Putamen (tissue), 1 donor: ENCODE measurements at places on chromosomes 5 and 9.

- DNase-seq: no peak
Measured at GRCh38 chr5:25851301-25851700, 1187.1 kb downstream of the CDH9 start.

DNA sequence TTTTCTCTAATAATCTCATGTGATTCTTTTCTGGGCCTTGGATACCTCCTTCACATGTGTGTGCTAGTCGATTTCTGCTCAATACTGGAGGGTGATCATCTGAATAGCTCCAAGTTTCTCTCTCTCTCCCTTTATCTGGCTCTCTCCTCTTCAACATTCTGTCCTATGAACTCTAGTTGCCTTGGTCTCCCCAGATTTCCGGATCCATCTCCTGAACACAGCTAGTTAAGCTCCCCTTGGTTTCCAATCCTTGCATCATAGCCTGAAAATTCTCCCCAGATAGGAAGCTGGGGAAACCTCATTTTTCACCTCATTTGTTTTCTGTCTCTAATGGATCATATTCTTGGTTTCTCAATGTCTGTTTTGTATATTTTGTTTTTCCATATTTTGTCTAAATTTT lies 832.3 kb downstream of the MTRR start:
- no peak for DNase-seq

DNA sequence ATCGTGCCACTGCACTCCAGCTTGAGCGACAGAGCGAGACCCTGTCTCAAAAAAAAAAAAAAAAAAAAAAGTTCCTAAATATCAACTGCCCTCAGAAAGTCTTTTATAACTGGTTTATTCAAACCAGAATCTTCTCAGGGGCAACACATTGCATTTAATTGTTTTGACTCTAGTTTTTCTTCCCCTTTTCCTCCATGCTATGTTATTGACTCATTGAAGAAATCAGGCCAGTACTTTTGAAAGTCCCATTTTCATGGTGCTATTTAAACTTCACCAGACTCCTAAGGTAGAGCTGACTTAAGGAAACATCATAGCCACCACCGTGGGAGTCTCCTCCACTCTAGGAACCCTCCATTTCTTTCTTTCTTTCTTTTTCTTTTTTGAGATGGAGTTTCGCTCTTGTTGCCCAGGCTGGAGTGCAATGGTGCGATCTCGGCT lies 83.1 kb upstream of the IL6ST start:
- DNase-seq: no peak

DNA sequence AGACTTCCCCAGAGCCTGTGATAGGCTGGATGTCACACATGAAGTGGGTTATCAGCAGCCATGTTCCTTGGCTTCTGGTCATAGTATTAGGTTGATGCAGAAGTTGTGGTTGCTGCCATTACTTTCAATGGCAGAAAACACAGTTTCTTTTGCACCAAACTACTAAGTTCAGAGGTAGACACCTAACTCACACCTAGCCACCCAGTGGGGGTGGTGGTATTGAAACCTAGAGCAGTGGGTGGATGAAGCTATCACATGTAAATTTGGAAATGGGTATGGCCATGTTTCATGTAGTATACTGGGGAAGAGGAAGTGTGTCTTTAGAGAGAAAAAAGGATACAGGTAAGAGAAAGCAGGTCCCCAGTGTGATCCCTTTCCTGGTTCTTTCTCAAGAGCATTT lies 347.9 kb upstream of the SEMA6A start:
- DNase-seq: no peak

DNA sequence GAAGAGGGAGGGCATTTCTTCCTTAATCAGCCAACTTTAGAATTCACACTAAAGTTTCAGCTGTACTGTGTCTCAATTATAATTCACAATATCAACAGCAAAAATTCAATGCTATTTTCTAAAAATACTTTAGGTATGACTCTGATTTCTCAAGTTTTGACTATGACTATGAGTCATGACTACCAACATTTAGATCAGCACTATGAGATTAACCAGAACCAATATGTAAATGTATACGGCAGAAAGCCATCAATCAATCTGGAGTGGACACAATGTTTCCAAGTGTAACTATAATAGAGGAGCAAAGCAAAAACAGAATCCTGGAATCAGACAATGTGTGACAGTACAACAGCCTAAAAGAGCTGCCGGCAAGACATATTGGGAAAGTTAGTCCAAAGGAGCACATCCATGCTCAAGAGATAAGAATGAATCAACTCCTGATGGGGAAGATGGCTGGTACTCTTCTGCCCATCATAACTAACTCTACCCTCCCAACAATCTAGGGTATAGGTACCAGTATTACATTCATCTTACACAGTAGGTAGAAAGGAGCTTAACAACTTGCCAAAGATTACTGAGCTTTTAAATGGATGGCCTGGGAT lies 294.4 kb downstream of the SEMA5A start:
- no peak for DNase-seq

GRCh38 chr5:65105301-65105700 lies 336.6 kb downstream of the CWC27 start:
- no peak for DNase-seq

GRCh38 chr9:17075758-17076485 lies 58.9 kb upstream of the CNTLN start:
- no peak for DNase-seq

- DNase-seq: no peak
Measured at GRCh38 chr5:38013107-38013506, 173.3 kb upstream of the GDNF start.

DNA sequence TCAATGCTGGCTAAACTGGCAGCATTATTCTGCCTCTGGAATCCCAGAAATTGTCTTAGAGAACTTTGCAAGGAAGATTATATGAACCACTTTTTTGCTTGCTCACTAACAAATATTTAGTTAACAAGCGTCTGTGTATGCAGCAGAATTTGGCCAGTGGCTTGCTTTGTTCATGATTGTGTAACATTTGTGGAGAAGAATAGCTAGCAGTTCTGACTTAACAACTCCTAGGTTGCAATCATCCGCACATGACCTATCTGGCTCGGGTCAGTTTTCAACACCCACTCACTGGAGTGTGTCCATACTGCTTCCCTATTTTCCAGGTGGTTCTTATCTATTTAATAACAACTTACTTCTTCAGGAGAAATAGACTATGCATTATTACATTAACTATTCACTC lies 98.5 kb downstream of the SNX18 start:
- no peak for DNase-seq

GRCh38 chr5:142437563-142437962 lies 112.7 kb upstream of the SPRY4 start:
- DNase-seq: no peak
